T1000 (cell line): ENCODE measurements at places on chromosomes 1 and 21.

DNA sequence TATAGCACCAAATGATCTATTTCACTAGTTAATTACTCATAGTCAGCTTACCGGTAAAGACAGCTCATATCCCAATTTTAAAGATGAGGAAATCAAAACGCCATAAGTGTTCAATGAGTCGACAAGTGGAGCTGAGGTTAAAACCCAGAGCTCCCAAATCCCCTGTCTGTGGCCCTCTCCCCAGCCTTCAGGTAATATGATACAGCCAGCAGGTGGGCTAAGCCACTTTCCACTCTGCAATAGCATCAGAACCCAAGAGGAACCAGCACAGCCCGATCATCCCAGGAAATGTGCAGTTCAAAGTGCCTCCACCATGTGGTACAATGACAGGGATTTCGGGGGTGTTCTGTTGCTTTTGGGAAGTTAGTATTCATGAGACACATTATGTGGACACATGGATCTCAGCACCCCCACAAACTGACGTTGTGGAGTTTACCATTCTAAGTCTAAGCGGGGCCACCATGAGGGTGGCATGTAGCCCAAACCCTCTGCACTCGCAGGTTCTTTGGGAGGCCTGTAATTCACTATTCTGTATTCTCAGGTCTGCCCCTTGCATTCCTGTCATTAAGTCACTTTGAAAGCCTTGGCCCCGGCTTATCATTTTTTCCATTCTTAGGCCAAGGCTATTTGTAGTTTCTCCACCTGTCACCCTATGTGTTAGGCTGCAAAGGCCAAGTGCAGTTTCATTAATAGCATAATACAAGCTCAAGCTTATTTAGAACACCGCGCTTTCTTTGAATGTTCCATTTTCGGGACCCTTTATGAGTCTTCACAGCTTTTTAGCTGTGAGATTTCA is 26.3 kb upstream of the ACTN2 start:
- DNase-seq: no peak

GRCh38 chr1:107739201-107739600 is 225.8 kb downstream of the VAV3 start:
- no peak for DNase-seq

DNA sequence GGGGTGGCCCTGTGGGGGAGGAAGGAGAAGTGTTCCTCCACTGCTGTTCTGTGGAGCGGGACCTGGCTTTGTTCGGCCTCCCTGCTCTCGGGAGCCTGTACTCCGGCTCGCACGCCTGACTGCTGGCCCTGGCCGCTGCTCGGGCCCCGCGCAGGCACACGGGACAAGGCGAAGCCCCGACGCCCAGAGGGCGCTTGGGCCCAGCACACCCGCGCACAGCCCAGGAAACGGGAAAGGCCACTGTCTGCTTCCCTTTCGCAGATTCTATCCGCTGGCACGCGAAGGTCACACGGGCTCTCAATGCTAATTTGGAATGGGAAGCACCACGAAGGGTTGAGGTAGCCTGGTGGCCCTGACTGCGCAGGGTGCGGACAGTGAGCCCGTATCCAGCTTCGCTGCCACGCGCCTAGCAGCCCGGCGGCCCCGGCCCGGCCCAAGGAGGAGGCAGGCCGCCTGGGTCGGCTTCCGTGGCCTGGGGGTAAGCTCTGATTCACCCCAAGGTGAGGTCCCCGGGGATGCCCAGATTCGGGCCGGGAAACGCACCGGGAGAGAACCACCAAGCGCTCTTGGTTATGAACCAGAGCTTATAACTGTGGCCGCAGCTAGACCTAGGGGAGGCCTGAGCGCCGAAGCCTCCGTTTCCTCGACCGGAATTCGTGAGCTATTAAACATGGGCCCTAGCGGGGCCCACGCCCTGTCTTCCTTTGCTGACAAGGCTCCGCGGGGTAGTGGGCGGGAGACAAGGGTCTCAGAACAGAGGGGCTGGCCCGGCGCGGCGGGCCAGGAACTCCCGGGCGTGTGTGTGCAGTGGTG is 19.7 kb upstream of the TBX15 start:
- DNase-seq: no peak

- DNase-seq: no peak
These were observed 853.9 kb downstream of the KCNT2 start for GRCh38 chr1:195754303-195754702.

GRCh38 chr1:27527890-27528817 is 38.2 kb upstream of the WASF2 start:
- no peak for DNase-seq

DNA sequence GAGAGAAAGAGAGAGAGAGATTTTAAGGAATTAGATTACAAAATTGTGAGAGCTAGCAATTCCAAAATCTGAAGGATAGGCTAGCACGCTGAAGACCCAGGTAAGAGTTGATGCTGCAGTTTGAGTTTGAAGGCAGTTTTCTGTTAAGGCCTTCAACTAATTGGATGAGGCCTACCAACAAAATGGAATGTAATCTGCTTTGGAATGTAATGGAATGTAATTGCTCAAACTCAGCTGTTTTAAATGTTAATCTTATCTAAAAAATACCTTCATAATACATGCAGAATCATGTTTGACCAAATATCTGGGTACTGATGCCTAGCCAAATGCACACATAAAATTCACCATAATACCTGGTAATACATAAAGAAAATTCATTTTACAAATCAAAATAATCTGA is 976.1 kb downstream of the LTN1 start:
- no peak for DNase-seq
